ENCODE measurements at places on chromosomes 12 and 14. TPM values are rescaled to one million over a fixed set of nuclear protein-coding genes. Genes with fewer than 3 reads are reported as not detected.

Gene FAM234B
- 7.3 TPM for total RNA-seq

DNA sequence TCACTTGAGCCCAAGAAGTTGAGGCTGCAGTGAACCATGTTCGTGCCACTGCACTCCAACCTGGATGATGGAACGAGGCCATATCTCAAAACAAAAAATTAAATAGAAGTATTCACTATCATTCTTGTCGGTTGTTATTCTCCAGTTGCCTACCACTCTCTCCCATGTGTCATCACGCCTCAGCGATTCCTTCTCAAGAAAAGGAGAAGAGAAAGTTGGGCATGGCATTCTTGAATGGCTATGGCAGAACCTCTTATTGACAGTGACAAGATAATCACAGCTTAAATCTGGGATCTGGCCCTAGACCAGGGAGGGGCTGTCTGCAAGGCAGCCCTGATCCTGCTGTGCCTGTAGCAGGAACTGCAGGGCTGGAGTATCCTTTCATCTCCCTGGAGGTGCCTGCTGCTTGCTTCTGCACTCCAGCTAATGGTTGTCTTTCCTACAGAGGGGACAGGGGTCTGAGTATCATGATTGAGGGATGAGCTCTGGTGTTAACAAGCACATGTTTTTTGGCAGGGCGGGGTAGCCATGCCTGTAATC, 12.8 kb upstream of the MLEC start:
- H3K36me3 ChIP-seq = no peaks in the 10 kb centered on the region
- H3K27me3 ChIP-seq = no peaks in the 10 kb centered on the region
- no peak overlapping the region for H3K4me3 ChIP-seq
- DNase-seq = no peak
- no peak overlapping the region for H3K27ac ChIP-seq

- peaks cover 45% of the 10 kb centered on the region for H3K4me1 ChIP-seq
- peak overlapping the region; percentile 37 for H3K27ac ChIP-seq
- H3K36me3 ChIP-seq = peaks cover 7% of the 10 kb centered on the region
Measured at GRCh38 chr12:8034802-8035201, 2.3 kb downstream of the FOXJ2 start.

DNA sequence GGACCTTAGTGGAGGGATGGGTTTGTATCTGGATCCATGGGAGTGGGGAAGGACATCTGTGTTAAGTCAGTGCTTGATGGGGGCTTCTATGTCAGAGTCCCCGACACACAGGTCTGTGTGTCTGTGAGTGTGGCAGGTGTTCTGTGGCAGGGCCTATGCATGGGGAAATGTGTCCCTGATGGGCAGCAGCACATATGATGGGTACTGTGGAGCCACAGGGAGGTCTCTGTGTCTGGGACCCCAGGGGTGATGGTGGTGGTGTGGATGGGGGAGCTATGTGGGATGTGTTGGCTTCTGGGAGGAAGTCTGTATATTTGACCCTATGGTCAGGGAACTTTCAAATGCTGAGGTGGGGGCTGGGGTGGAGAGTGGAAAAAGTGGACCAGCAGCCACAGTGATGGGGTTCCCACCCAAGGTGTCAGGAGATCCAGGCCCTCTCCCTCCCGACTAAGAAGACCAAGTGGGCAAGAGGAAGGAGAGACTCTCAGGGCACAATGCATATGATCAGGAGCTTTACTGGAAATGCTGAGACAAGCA, 16.5 kb downstream of the KRT7 start:
- H3K4me3 ChIP-seq = no peak overlapping the region
- peaks cover 50% of the 10 kb centered on the region for H3K4me1 ChIP-seq
- peak overlapping the region; percentile 90 for H3K27ac ChIP-seq
- no peak for DNase-seq
- no peaks in the 10 kb centered on the region for H3K27me3 ChIP-seq

Gene GLT1D1
- total RNA-seq = not detected

Gene TMEM30B
- 19.6 TPM for total RNA-seq

- H3K4me1 ChIP-seq = no peaks in the 10 kb centered on the region
- no peaks in the 10 kb centered on the region for H3K36me3 ChIP-seq
- H3K27me3 ChIP-seq = no peaks in the 10 kb centered on the region
- H3K27ac ChIP-seq = no peak overlapping the region
- no peak overlapping the region for H3K4me3 ChIP-seq
- no peak for DNase-seq
Measured at GRCh38 chr12:32252199-32253073, 145.8 kb downstream of the BICD1 start.

GRCh38 chr12:125121106-125121505, 55.9 kb downstream of the AACS start:
- H3K4me1 ChIP-seq = peaks cover 29% of the 10 kb centered on the region
- H3K4me3 ChIP-seq = no peak overlapping the region
- no peaks in the 10 kb centered on the region for H3K27me3 ChIP-seq
- H3K27ac ChIP-seq = no peak overlapping the region
- no peak for DNase-seq
- H3K36me3 ChIP-seq = no peaks in the 10 kb centered on the region

- peaks cover 40% of the 10 kb centered on the region for H3K36me3 ChIP-seq
- no peak overlapping the region for H3K27ac ChIP-seq
- DNase-seq = no peak
- H3K4me1 ChIP-seq = no peaks in the 10 kb centered on the region
Measured at GRCh38 chr12:32739279-32739678, 16.4 kb downstream of the YARS2 start.

Data from PC-9 (cell line).